ENCODE measurements at places on chromosomes 12 and 14.

DNA sequence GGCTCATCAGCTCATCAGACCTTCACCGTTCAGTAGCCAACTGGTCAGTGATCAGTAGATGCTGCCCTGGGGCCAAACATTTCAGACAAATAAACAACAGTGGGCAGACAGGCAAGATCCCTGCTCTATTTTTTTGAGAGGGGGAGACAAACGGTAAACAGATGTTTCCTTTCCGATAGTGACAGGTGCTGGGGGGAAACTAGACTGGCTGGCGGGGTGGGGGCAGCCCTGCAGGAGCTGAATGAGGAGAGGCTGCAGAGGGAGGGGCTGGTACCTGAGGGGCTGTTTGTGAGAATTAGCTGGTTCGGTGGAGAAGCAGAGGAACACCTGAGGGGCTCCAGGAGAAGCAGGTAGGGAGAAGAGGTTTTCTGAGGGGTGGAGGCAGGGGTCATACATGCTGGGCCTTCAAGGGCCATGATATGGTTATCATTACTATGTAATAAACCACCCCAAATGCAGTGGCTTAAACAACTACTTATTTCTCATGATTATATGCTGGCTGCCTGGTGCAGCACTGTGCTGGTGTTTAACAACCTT, 8.2 kb upstream of the GOLGA3 start:
- DNase-seq: no peak

DNA sequence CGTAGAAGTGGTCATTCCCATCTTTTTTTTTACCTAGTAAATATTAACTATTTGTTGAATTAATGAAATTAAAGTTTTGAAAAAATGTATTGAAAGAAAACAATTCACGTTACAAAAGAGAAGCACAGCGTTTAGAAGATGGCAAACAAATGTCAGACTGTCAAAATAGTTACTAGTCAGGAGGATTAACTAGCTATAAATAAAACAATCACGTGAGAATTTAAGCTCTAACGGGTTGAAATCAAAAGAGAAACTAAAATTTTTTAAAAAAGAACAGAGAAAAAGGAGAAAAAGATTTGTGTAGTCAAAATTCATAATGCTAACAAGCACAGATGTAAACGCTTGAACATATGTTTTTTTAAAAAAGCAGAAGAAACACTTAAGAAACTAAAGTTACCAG, 26.4 kb downstream of the DDHD1 start:
- no peak for DNase-seq

DNA sequence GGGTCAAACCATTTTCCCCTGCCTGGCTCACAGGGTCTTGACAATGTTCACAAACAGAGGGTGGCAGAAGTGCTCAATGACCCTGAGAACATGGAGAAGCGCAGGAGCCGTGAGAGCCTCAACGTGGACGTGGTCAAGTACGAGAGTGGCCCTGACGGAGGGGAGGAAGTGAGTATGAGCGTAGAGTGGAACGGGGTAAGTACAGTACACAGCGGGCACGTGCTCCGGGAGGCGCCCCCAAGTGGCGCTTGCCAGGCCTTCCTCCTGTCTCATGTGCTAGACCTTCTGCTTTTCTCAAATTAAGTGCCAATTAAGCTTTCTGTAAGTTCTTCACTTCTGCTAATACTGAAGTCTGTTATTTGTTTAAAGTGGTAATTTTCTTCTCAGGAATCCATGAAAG, 35.9 kb downstream of the XRCC3 start:
- DNase-seq: peak; percentile 48

DNA sequence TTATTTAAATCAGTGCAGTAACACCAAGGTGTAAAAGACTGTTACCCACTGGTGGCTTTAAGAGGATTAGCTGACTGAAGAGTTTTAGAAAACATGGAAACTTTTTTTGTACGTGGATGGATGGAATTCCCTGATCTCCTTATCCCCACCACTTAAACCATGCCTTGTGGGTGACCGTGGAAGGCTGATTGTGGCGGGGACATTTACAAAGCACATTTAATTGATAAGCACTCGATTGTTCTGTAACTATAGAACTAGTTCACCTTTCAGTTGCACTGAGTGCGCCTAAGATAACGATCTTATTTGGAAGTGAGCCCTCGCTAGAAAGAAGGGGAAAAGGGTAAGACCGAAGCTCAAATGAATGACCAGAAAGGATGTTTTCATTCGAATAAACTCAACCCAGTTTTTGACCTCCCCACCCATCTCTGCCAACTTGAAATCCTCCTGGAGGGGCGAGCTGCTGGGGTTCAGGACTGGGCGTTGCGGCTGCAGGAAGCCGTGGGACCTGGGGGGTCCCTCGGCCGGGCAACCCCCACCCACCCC, 688 bp upstream of the RASSF3 start:
- DNase-seq: peak; percentile 59

DNA sequence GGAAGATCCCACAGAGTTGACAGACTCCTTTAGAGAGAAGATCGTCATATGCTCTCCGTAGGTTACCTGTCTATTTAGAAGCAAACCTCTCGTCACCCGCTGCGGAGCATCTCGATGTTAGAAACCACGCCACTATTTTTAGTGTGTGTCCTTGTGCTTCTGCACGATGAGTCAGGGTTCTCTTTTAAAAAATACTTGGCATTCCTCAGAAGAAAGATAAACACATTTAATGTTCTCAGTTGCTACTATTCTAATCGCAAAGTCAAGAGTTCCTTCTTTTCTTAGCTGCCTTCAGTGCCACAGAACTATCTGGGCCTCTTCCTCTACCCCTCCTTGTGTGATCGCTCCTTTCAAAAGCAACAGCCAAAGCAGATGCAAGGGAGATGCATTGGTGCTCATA, 192.4 kb downstream of the PELI2 start:
- DNase-seq: no peak

All from CD8-positive, alpha-beta T cell (primary cell).